Thyroid gland (tissue), 4 donors: ENCODE measurements at places on chromosomes 13 and 19. TPM values are rescaled to one million over a fixed set of nuclear protein-coding genes. Genes with fewer than 3 reads are reported as not detected.

- no peaks in the 10 kb centered on the region for H3K36me3 ChIP-seq
- H3K27ac ChIP-seq: no peak overlapping the region
These were observed 6.2 kb upstream of the KLK13 start for GRCh38 chr19:51071095-51071405.

- H3K27ac ChIP-seq: no peak overlapping the region
- H3K4me3 ChIP-seq: no peak overlapping the region
- no peaks in the 10 kb centered on the region for H3K4me1 ChIP-seq
- no peaks in the 10 kb centered on the region for H3K36me3 ChIP-seq
- no peak for DNase-seq
- H3K27me3 ChIP-seq: no peaks in the 10 kb centered on the region
These were observed 198.2 kb downstream of the KLF12 start for GRCh38 chr13:73935991-73936390.

- no peak overlapping the region for H3K4me3 ChIP-seq
- H3K27me3 ChIP-seq: no peaks in the 10 kb centered on the region
- H3K36me3 ChIP-seq: no peaks in the 10 kb centered on the region
- H3K27ac ChIP-seq: no peak overlapping the region
- H3K4me1 ChIP-seq: no peaks in the 10 kb centered on the region
- DNase-seq: no peak
These were observed 875.0 kb downstream of the SLITRK1 start for GRCh38 chr13:83007226-83007625.

DNA sequence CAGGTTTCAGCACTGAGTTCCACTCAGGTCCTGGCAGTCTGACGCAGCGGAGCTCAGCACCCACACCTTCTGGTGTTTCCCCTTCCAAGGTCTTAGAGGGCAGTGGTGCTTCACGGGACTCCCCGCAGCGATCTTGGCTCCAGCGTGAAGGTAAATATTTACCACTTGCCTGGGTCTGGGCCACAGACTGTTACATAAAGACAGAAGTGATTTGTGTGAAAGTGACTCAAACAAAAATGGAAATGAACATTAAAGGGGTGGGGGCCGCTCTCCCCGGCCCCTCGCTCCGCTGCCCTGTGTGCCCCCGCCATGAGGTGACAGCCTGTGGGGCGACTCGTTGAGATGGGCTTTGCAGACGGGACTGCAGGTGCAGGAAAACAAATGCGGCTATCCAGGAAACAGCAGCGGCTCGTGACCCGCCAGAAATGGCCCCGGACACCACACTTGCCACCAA is 55.0 kb downstream of the GGACT start:
- no peaks in the 10 kb centered on the region for H3K4me1 ChIP-seq
- DNase-seq: no peak
- H3K27ac ChIP-seq: no peak overlapping the region
- no peak overlapping the region for H3K4me3 ChIP-seq
- H3K27me3 ChIP-seq: no peaks in the 10 kb centered on the region

DNA sequence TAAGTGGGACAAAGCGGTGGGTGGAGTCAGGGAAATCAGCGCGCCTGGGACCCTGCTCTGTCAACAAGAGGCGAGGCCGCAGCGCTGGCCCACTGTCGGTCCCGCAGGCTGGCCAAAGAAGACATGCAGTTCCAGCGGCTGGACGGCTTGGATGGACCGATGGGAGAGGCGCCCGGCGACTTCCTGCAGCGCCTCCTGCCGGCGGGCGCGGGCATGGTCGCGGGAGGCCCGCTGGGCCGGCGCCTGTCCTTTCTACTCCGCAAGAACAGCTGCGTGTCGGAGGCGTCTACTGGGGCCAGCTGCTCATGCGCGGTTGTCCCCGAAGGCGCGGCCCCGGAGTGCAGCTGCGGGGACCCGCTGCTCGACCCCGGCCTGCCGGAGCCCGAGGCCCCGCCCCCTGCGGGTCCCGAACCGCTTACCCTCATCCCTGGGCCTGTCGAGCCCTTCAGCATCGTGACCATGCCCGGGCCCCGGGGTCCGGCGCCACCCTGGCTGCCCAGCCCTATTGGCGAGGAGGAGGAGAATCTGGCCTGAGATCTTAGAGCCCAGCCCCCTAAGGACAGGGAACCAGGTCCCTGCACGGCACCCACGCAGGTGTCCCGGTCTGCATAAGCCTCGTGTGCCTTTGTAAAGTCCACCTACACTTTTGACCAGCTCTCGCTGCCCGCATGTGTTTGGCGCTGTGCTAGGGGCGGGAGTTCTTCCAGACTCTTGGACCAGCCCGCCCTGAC is 6.1 kb downstream of the BEST2 start:
- peak overlapping the region; percentile 41 for H3K27ac ChIP-seq
- no peak overlapping the region for H3K4me3 ChIP-seq
- peak; percentile 68 for DNase-seq
- H3K36me3 ChIP-seq: peaks cover 1% of the 10 kb centered on the region
- H3K4me1 ChIP-seq: peaks cover 9% of the 10 kb centered on the region

DNA sequence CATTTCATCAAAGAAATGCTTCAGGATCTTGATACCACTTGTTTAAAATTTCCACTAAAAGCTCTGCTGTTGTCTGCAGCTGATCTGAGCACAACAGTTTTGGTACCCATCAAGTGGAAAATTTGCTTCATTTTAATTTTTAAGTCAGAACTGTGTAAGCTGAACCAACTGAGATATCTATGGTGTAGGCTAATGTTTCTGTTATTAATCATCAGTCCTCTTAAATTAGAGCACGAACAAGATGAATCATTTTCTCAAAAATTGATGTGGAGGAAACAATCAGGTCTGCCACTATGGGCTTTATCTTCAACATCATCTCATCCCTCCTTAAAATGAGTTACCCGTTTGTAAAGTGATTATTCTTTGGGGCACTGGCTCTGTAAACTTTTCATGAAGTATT is 221.5 kb upstream of the NBEA start:
- DNase-seq: no peak
- H3K27ac ChIP-seq: no peak overlapping the region
- H3K4me1 ChIP-seq: peaks cover 7% of the 10 kb centered on the region
- H3K36me3 ChIP-seq: no peaks in the 10 kb centered on the region
- H3K4me3 ChIP-seq: no peak overlapping the region

DNA sequence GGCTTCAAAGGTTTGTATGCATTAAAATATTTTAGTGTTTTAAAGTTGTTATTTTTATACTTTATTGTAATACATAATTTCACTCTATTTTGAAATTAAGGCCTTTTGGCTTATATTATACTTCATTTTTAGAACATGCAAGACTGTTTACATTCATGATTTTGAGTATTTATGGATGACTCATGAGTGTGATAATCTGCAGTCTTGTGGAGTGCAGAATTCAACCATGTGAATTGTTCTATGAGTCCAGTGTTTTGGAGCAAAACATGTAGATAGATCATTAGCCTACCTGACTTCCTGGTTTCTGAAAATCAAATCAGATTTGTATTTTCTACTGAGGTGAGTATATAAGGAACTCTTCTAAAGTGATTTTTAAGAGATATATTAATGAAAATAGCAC is 241.8 kb downstream of the PCCA start:
- no peaks in the 10 kb centered on the region for H3K4me1 ChIP-seq
- no peak overlapping the region for H3K4me3 ChIP-seq
- H3K36me3 ChIP-seq: no peaks in the 10 kb centered on the region
- H3K27ac ChIP-seq: no peak overlapping the region
- H3K27me3 ChIP-seq: no peaks in the 10 kb centered on the region

- H3K27ac ChIP-seq: no peak overlapping the region
- no peak for DNase-seq
- no peaks in the 10 kb centered on the region for H3K27me3 ChIP-seq
- no peaks in the 10 kb centered on the region for H3K4me1 ChIP-seq
These were observed 31.2 kb upstream of the RCBTB2 start for GRCh38 chr13:48564056-48564455.

DNA sequence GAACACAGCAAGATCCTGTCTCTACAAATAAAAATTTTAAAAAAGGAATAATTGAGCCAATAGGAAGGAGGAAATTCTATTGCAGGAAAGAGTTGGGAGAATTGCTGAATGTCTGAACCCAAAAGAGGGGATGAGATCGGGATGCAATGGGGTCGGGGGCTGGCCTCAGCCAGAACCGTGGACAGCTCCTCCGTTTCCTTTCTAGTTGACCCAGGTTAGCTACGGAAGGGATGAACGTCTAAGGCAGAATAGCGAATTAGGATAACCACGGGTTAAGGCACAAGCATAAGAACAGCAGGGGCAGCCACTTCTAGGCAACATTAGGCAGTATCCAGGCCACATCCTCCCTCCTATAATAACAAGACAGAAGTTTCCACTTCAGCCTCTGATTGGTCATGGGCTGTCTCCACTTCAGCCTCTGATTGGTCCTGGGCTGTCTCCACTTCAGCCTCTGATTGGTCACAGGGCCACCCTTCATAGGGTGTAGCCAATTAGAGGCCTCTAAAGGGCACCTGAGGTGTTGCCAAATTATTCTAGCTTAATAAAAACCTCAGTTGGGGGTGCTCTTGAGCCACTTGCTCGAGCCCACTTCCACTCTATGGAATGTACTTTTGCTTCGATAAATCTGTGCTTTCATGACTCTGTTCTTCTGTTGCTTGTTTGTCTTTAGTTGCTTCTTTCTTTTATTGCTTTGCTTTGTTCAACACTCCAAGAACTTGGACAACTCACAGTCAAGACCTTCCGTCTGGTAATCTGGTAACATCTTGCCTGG is 24.9 kb upstream of the TPM4 start:
- no peak overlapping the region for H3K4me3 ChIP-seq
- H3K4me1 ChIP-seq: no peaks in the 10 kb centered on the region
- no peaks in the 10 kb centered on the region for H3K36me3 ChIP-seq
- no peak overlapping the region for H3K27ac ChIP-seq
- no peaks in the 10 kb centered on the region for H3K27me3 ChIP-seq
- no peak for DNase-seq

Gene CPB2
- total RNA-seq: 0.83 TPM

DNA sequence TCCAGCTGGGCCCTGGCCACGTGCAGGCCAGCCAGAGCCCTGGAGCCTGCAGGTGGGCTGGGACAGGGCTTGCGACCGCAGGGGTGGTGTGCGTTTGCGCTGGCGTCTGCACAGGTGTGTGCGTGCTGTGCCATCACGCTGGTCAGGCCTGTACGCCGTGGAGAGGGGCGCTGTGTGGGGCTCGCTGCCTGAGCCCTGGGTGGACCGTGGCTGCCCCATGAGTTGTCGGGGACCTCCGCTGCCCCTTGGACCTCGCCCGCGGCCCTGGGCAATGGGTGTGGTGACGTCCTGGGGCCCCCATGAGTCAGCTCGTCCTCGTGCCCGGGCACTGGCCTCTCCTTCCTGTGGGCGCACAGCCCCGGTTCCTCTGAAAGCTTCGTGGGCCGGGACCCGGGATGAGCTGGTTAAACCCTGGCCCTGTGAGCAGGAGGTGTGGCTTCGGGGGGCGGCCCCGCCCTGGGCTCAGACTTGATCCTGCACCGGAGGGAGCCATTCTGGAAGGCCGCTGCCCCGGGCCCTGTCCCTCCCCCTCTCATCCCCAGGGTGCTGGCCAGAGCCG is 6.8 kb downstream of the CSNK1G2 start:
- no peak overlapping the region for H3K27ac ChIP-seq
- H3K4me3 ChIP-seq: no peak overlapping the region
- no peaks in the 10 kb centered on the region for H3K27me3 ChIP-seq
- DNase-seq: no peak

Gene CFAP97D2
- total RNA-seq: not detected

DNA sequence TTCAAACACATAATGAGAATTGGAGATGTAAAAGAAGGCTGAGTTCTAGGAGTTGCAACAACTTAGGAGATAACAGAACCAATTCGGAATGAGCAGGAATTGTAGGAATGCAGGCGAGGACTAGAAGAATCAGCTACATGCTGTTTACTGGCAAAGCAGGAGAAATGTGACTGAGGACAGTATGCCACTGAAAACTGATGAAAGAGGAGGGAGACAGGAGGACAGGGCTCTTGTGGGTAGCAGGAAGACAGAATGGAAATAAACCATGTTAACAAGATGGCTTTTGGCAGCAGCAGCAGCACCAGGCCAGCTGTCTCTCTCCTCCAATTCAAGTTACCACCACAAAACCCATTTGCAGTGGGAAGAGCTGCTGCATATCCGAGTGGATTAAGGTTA is 91.0 kb upstream of the SLC15A1 start:
- no peak overlapping the region for H3K4me3 ChIP-seq
- H3K27ac ChIP-seq: no peak overlapping the region
- peaks cover 12% of the 10 kb centered on the region for H3K36me3 ChIP-seq
- DNase-seq: no peak
- H3K27me3 ChIP-seq: no peaks in the 10 kb centered on the region

Gene CEACAM7
- not detected for total RNA-seq

DNA sequence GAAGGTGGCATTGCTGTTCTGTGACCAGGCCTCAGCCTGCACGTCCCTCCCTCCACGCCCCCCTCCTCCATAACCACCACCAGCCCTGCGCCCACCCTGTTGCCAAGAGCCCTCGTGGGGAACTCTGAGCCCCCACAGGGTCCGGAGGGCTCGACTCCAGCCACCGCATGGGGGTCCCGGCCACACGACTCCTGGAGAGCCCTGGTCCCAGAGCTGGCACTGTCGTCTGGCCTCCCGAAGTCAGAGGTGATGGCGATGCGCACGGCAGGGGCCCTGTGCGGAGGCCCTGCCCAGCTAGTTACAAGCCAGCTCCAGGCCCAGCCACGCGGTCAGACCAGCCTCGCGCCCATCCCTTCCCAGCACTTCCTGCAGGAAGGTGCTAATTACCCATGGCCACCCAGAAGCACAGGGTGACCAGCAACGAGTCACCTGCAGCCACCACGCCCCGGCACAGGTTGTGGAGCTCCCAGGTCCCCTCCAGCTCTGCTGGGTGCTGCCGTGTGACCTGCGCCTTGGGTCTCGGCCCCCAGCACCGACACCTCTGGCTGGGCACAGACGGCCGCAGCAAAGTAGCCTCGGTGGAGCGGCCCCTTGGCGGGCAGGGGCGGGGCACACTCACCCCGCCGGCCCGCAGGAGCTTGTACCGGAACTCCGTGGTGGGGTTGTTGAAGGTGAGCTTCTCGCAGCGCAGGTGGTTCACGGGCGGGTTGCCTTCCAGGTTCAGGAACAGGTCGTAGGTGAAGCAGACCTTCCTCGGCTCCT is 49.6 kb downstream of the MLLT1 start:
- H3K27me3 ChIP-seq: no peaks in the 10 kb centered on the region
- H3K4me1 ChIP-seq: peaks cover 32% of the 10 kb centered on the region
- no peak for DNase-seq
- no peak overlapping the region for H3K4me3 ChIP-seq
- peaks cover 24% of the 10 kb centered on the region for H3K36me3 ChIP-seq

DNA sequence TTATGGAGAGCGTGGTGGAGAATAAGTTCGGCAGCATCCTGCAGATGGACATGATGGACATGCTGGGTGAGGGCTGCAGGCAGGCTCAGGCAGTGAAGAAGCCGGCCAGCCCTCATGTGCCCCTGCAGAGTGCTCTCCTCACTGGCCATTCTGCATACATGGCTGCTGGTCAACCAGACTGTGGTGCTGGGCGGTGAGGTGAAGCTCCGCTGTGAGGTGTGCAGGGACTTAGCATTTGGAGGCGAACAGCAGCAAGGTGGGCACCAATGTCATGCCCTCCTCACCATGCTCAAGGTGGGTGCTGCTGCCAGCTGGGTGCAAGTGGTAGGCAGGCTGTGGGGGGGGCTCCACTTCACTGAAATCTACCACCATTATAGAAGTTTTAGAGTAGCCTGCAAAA is 5.7 kb upstream of the ZNF492 start:
- no peaks in the 10 kb centered on the region for H3K36me3 ChIP-seq
- no peak for DNase-seq
- H3K4me3 ChIP-seq: no peak overlapping the region
- no peaks in the 10 kb centered on the region for H3K4me1 ChIP-seq
